ENCODE measurements at places on chromosomes 1 and 21. TPM values are rescaled to one million over a fixed set of nuclear protein-coding genes. Genes with fewer than 3 reads are reported as not detected.

GRCh38 chr1:96569288-96569687 lies 152.3 kb upstream of the PTBP2 start:
- no peak for DNase-seq
- H3K4me3 ChIP-seq: no peak overlapping the region
- peaks cover 13% of the 10 kb centered on the region for H3K27me3 ChIP-seq
- H3K4me1 ChIP-seq: no peaks in the 10 kb centered on the region
- H3K36me3 ChIP-seq: no peaks in the 10 kb centered on the region
- H3K27ac ChIP-seq: no peak overlapping the region

Gene FMN2
- not detected for total RNA-seq

Gene COL8A2
- 0.31 TPM for total RNA-seq

Gene TNFRSF8
- total RNA-seq: not detected

DNA sequence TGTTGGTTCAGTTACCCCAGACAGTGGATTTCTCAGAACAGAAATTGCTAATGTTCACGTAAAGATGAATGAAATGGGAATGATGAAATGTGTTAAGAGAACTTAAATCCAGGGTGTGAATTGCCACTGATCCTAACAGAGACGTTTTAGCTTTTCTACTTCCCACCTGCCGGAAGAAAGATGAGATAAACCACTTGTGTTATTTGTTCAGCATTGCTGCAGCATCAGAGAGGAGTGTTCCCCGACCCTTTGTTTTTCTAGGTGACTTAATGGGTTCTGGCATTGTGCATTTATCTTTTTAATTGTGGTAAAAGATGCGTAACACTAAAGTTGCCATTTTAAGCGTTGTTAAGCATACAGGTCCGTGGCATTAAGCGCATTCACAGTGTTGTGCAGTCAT lies 122.3 kb downstream of the GALNT2 start:
- H3K4me3 ChIP-seq: no peak overlapping the region
- H3K27ac ChIP-seq: no peak overlapping the region
- H3K4me1 ChIP-seq: peaks cover 68% of the 10 kb centered on the region
- H3K36me3 ChIP-seq: peaks cover 31% of the 10 kb centered on the region
- DNase-seq: no peak

GRCh38 chr1:160011781-160012180 lies 20.0 kb downstream of the PIGM start:
- no peak overlapping the region for H3K4me3 ChIP-seq
- no peak for DNase-seq
- H3K27me3 ChIP-seq: peaks cover 5% of the 10 kb centered on the region

Gene FLG2
- not detected for total RNA-seq

DNA sequence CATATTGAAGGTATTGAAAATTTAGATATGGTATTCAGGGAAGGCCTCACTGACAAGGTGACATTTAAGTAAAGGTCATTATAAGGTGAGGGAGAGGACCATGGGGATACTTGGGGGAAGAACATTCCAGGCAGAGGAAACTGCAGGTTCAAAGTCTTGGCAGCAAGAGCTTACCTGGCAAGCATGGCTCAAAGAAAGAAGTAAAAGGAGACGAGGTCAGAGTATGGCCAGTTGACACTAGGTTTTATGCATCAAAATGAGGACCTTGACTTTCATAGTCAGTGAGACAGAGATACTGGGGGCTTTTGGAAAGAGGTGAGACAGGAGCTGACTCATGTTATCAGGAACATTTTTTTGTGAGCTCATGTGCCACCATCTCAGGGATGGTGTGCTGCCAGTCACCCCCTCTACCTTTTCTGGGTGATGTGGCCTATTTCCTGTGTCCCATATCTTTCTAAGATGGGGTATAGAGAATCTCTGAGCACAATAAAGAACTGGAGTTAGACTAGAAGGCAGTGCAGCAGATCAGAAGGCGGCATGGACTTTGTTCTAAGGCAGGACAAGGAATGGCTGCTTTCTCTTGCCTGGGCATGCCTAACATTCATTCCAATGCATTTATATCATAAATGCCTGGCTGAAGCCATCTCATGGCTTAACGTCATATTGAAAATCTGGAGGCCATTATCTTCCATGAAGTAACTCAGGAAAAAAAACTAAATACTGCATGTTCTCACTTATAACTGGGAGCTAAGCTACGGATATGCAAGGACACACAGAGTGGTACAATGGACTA lies 406.7 kb downstream of the NTNG1 start:
- no peaks in the 10 kb centered on the region for H3K27me3 ChIP-seq
- DNase-seq: no peak
- no peak overlapping the region for H3K27ac ChIP-seq
- H3K4me1 ChIP-seq: no peaks in the 10 kb centered on the region
- H3K36me3 ChIP-seq: no peaks in the 10 kb centered on the region

Data from naive thymus-derived CD8-positive, alpha-beta T cell (primary cell).